ENCODE measurements at places on chromosomes 7 and 10.

GRCh38 chr7:2452074-2452507, 24.1 kb downstream of the GRIFIN start:
- no peak for DNase-seq

DNA sequence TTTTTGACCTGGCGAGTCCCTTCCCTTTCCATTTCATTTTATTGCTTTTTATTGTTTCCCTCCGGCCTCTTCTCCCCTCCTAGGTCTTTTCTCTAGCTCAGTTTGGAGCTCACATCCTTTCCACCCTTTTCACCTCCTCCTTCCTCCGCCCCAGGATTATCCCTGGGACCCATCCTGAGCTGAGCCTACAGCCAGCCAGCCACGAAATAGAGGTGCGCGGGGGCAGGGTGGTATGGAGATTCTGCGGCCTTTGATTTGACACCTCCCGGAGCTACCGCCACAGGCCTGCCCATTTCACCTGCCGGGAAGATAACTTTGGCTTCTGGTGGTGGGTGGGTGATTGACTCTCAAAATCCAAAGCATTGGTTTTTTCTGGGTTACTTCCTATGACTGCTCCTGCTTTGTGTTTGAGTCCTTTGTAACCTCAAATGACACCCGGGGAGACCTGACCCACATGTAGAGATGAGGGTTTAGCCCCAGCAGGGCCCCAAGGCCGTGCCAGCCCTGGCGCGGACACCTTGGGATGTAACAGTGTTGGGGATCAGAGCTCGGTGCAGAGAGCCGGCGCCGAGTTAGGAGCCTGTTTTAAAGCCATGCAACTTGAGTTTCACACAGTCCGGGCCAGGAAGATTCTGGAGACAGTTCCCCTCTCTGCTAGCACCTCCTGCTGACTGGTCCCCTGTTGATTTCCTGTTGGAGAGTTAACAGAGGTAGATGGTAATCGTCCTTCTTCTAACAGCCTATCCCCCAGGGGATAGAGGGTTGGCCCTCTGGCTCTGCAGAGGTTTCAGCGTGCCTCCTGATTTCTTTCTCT, 1.5 kb downstream of the DUSP5 start:
- DNase-seq = no peak

DNA sequence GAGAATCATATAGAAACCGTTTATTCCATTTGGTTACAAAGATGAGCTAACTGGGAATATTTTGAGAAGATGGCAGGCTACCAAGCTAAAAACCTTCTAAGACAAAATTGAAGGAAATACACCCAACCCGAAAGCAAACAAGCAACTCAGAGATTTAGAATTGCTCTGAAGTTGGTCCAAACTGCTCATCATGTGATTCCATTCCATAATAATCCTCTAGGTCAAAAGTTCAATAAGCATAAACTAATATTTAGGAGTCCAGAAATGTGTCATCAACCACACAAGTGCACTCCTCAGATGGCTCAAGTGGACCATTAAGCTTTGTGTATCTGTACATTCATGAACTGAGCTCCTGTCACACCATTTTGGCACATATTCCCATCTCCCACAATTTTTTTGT, 28.7 kb downstream of the DGKI start:
- no peak for DNase-seq

- DNase-seq = no peak
These were observed 120.9 kb downstream of the CACNB2 start for GRCh38 chr10:18261063-18261610.

DNA sequence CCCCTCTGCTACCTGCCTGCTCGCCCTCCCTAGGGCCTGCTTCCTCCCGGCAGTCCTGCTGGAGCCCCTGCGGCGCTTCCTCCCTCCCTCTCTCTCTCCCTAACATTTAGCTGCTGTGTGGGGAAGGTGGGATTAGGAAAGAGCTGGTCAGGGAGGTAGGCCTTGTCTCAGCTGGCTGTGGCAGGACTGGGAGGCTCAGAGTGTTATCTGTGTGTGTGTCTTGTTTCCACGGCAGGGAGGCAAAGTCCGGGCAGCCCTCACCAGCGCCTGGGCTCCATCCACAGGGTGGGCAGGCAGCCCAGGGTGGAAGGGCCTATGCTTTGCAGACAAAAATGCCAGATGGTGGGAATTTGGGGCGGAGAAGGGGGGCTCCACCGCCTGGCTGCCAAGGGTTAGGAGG, 105.7 kb downstream of the RPS24 start:
- no peak for DNase-seq

GRCh38 chr7:79272066-79272669, 181.3 kb downstream of the MAGI2 start:
- peak; percentile 1 for DNase-seq

DNA sequence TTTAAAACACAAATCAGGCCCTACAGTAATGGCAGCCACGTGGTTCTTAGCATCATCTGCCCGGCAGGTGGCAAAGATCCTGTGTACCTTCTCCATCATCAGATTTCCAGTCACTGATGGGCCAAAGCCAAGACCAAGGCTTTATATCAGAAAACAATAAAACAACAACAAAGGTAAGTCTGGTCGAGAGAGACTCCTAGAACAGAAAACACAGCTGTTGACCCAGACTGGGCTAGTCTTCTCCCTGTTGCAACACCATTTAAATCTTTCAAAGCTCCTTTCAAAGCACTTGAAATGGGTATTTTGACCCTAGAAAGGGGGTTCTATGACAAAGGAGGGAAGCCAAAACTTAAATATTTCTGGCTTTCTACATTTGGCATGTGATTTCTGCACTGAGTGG, 285.6 kb downstream of the IPMK start:
- DNase-seq = no peak

GRCh38 chr10:34305189-34305588, 509.9 kb downstream of the PARD3 start:
- no peak for DNase-seq

DNA sequence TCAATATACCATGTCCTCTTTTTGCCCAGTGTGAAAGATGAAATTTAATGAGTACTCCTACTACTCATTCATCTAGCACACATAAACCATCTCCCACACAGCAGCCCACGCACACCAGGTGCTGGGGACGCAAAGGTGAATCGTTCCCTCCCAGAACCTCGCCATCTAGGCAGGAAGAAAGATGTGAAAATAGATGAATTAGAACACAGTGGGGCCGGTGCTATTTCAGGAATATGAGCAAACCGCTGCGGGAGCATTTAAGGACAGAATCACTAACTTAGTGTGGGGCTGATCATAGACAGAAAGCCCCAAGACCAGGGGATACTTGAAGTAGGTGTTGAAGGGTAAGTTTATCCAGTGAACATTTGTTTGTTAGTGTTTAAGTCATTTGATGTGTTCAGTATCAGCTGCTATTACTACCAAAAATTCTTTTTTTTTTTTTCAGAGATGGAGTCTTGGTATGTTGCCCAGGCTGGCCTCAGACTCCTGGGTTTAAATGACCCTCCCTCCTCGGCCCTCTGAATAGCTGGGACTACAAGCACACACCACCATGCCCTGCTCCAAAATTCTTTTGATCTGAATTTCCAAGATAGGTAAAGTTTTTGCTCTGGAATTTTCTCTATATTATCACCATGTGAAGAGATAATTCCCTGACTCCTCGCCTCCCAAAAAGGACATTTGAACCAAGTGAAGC, 48.8 kb downstream of the CPXM2 start:
- no peak for DNase-seq

DNA sequence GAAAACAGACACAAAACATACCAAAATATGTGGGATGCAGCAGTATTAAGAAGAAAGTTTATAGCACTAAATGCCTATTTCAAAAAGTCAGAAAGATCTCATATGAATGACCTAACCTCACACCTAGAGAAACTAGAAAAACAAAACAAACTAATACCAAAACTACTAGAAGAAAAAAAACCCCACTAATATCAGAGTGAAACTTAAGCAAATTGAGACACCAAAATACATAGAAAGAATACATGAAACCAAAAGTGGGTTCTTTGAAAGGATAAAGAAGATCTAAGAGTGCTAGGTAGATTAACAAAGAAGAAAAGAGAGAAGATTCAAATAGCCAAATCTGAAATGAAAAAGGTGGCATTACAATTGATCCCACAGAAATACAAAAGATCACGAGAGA, 494.1 kb downstream of the SH2D4B start:
- peak; percentile 31 for DNase-seq

DNA sequence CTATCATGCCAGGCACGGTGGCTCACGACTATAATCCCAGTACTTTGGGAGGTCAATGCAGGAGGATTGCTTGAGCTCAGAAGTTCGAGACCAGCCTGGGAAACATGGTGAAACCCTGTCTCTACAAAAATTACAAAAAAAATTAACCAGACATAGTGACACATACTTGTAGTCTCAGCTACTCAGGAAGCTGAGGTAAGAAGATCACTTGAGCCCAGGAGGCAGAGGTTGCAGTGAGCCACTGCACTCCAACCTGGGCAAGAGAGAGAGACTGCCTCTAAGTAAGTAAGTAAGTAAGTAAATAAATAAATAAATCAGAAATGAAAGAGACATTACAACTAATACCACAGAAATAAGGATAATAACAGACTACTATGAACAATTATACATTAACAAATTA, 36.2 kb downstream of the PDLIM1 start:
- no peak for DNase-seq

DNA sequence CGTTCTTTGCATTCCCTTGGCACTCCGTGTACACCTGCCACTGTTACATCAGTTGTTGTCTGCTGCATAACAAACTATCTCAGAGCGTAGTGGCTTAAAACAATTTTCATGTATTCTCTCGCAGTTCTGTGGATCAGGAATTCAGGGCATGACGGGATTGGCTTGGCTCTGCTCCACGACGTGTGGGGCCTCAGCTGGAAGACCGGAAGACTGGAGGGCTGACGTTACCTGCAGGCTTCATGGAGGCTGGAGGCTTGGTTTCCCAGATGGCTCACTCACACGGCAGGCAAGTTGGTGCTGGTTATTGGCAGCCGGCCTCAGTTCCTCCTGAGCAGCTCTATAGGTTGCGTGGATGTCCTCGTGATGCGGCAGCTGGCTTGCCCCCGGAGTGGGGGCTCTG, 25.5 kb downstream of the NYAP1 start:
- no peak for DNase-seq

- DNase-seq = no peak
These were observed 179.1 kb downstream of the RPS24 start for GRCh38 chr10:78212786-78213175.

DNA sequence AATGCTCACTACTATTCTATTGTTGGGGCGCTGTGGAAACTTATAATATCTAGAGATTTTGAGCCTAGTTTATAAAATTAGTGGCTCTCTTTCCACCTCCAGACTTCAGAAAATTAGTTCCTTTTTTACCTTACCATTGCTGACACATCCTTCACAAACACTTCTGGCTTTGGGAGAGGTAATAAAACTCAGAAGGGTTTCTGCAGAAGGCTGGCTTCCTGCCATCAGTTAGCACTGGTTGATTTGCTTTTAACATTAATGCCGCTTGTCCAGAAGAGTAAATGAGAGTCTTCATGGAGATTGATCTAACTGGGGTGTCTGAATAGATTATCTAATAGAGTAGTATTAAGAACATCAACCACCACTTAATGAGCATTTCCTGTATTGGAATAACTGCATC, 20.3 kb downstream of the ACSM6 start:
- no peak for DNase-seq

DNA sequence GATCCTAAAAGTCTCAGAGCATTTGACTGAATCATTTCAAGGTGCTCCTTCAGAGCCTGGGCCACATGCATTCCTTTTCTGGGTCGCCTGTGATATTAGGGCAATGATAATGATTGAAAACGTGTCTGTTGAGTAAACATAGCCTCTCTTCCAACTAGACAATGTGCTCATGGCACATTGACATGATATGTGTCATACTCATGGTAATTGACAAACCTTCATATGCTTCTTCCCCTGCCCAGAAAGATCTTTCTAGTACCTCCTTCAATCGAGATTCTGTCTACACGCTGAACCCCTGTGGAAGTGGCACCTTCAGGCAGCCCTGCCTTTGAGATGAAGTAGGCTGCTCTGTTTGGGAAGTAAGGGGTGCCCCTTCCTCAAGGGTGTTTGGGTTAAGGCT, 98.9 kb upstream of the TCF7L2 start:
- DNase-seq = no peak

- no peak for DNase-seq
These were observed 6.0 kb upstream of the ZRANB1 start for GRCh38 chr10:124935946-124936345.

GRCh38 chr7:150363872-150364271, 4.8 kb upstream of the REPIN1 start:
- no peak for DNase-seq

- no peak for DNase-seq
These were observed 58.1 kb downstream of the DMBT1 start for GRCh38 chr10:122618461-122619165.

GRCh38 chr10:11397077-11397965, 214.1 kb downstream of the USP6NL start:
- DNase-seq = no peak

DNA sequence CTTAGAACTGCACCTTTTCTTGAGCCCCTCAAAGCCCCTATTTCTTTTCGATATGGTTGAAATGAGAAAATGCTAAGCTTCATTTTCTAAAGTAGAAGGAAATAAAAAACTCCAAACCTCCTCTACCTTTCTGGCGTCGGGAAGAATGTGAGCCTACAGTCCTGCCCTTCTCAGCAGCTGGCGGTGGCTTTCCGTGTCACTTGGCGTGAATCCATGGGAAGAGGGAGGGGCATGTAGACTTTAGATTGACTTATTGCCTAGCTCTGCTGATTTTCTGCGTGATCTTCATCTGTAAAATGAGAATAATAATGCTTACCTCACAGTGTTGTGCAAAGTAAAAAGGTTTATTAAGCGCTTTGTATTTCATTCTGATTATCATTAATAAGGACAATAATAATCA, 35.0 kb downstream of the PRR15 start:
- no peak for DNase-seq

DNA sequence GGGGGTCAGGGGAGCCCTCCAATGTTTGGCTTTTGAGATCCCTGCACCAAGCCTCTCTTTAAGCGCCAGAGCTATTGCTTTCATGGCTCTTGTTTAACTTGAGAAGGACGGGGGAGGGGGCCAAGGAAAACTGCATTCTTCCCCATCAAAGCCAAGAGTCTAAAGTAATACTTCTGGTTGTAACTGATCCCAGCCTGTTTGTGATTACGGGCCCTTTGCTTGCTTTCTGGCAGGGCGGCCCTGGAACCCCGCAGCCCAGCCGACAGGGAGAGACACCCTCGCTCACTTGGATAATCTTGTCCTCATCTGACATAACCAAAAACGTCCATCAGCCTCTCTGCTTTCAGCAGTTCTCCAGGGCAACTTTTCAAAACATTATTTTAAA, 154.7 kb downstream of the NEURL1 start:
- no peak for DNase-seq

DNA sequence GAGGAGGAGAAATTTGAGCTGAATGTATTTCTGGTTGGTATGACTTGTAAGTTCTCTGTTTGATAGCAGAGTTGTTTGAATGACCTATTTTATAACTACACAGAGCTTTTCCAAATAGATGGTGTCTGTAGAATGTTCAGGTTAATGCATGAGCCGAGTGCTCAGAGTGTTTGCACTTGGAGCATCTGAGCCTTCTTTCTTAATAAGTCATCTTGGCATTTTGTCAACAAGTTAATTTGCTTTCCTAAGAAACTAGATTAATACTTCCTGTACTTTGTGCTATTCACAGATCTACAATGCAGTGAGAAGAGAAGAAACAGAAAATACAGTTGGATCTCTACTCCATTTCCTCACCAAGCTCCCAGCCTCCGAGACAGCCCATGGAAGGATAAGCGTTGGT, 138.2 kb downstream of the PLCE1 start:
- no peak for DNase-seq

- DNase-seq = no peak
These were observed 143.3 kb downstream of the HDAC9 start for GRCh38 chr7:18638594-18639452.

GRCh38 chr7:17474724-17475344, 176.4 kb downstream of the AHR start:
- DNase-seq = no peak
